Transverse colon (tissue), 4 donors: ENCODE measurements at places on chromosomes 2 and 18.

GRCh38 chr2:218123986-218124385, 1.8 kb upstream of the CXCR2 start:
- no peak for DNase-seq

GRCh38 chr2:200212862-200213425, 93.5 kb upstream of the SPATS2L start:
- DNase-seq = no peak

DNA sequence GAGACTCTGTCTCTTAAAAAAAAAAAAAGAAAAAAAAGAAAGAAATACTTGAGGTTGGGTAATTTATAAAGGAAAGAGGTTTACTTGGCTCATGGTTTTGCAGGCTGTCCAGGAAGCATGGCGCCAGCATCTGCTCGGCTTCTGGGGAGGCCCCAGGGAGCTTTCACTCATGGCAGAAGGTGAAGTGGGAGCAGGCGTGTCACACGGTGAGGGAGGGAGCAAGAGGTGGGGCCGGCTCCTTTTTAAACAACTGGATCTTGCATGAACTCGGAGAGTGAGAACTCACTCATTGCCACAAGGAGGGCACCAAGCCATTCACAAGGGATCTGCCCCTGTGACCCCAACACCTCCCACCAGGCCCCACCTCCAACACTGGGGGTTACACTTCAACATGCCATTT, 30.6 kb downstream of the CYP26B1 start:
- DNase-seq = no peak

GRCh38 chr18:5058768-5059695, 138.0 kb downstream of the AKAIN1 start:
- no peak for DNase-seq

- DNase-seq = no peak
Observed at GRCh38 chr18:78727877-78728783, 251.5 kb upstream of the SALL3 start.

DNA sequence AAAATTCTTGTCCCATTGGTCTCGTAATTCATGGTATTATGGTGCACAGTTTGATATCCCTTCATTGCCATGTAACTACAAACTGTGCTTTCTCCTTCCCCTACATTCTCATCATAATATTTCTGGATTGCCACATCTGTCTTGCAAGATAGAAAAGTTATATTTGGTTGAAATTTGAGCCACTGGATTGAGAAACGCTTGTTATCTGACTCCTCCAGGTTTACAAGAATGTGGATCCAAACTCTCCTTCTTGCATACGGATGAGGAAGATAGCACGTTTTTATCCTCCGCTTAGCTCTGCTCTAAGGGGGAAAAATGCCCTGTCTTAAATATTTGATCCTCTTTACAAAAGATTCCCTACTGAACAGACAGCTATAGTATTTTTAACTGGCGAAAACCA, 438.2 kb downstream of the TSN start:
- DNase-seq = no peak

DNA sequence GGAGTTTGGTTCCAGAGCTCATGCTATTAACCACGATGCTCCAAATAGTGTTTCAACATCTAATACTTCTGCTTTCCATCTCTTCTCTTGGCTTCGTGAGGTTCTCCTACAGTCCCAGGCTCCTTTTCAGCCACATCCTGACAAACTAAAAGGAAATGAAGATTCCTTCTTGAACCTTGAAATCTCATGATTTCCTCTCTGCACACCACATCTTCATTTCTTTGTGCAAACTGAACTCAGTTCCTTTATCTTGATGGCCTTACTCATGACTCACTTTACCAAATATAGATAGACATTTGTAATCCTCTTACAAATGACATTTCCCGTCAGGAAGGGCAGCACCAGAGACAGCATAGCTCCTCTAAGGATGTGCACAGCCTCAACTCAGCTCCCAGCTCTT, 50.0 kb upstream of the ITGA4 start:
- DNase-seq = no peak

GRCh38 chr2:4635289-4635688, 931.9 kb downstream of the DCDC2C start:
- no peak for DNase-seq
